GM12865 (cell line): ENCODE measurements at places on chromosomes 12 and 14.

DNA sequence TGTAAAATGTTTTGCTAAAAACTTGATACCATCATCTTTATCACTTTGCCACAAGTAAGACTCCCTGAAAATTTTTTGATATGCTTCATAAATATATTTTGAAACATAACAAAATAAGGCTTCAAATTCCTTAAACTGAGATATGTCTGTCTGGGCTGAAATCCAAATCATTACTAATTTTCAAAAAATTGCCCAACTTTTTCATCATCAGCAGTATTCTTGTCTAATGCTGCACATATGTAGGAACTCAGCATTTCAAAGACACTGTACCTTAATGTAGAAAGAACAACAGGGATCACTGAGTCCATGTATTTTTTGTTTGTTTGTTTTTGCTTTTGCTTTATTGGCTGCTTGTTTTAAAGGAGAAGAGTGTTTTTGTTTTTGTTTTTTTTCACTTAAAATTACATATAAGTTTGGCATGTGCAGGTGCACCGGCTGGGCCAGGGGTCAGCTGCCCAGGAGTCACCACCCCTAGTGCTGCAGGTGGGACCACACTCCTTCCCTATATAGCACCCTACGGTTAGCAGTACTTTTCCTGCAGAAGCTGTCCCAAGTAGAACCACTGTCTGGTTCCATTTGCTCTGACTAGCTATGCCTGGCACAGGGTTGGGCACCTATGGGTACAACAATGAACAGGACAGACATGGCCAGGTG is 231.2 kb downstream of the PIK3C2G start:
- no peak for DNase-seq

GRCh38 chr12:115412831-115413230 is 728.9 kb upstream of the TBX3 start:
- no peak for DNase-seq

GRCh38 chr14:96362071-96362964 is 823 bp downstream of the ATG2B start:
- DNase-seq, result peak; percentile 83

GRCh38 chr14:69685716-69686115 is 74.3 kb downstream of the SUSD6 start:
- no peak for DNase-seq
